IPS-NIHi11 (cell line): ENCODE measurements at places on chromosomes 4 and X.

DNA sequence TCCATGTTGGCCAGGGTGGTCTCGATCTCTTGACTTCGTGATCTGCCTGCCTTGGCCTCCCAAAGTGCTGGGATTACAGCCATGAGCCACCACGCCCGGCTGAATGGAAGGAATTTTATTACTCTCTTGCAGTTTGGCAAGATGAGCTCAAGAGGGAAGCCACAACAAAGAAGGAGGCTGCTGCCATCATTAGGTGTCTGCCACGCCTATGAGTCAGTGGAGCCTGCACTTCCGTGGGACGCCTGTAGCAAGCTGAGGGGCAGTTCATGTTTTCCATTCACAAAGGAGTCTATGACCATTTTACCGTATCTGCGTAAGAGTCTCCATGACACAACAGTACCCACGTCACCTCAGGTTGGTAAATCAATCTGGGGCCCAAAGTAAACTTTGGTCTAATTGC is 51.2 kb upstream of the CHRNA9 start:
- DNase-seq, result peak; percentile 46

DNA sequence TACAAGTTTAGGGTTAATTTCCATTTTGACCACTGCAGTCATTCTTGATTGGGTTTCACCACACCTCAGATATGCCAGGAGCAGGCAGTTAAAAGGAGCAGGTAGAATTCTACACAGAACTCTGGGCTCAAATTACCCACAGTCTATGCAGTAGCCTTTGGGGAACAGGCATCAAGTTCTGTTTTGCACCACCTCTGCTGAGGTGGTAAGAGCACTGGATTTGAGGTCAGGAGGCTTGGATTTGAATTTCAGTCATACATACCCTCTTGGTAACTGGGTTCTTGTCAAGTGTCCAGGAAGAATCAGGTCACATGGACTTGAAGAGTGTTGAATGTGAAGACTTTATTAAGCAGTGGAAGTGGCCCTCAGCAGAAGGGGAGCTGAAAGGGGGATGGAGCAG is 40.4 kb upstream of the PGK1 start:
- DNase-seq, result no peak

DNA sequence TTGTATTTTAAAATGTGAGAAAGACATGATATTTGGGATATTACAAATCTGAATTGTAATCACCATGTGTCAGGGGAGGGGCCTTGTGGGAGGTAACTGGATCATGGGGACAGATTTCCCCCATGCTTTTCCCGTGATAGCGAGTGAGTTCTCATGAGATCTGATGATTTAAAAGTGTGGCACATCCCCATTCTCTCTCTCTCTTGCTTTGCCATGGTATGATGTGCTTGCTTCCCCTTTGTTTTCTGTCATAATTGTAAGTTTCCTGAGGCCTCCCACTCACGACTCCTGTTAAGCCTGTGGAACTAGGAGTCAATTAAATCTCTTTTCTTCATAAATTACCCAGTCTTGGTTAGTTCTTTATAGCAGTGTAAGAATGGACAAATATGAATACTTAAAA is 39.0 kb downstream of the CCDC158 start:
- DNase-seq, result no peak

- no peak for DNase-seq
These were observed 713 bp downstream of the PLXNB3 start for GRCh38 chrX:153764786-153765137.

GRCh38 chrX:120306630-120307029 is 4.6 kb downstream of the TMEM255A start:
- DNase-seq, result no peak

GRCh38 chrX:44506678-44507077 is 36.0 kb downstream of the FUNDC1 start:
- peak; percentile 17 for DNase-seq

GRCh38 chrX:113048896-113049295 is 208.3 kb upstream of the AMOT start:
- no peak for DNase-seq

DNA sequence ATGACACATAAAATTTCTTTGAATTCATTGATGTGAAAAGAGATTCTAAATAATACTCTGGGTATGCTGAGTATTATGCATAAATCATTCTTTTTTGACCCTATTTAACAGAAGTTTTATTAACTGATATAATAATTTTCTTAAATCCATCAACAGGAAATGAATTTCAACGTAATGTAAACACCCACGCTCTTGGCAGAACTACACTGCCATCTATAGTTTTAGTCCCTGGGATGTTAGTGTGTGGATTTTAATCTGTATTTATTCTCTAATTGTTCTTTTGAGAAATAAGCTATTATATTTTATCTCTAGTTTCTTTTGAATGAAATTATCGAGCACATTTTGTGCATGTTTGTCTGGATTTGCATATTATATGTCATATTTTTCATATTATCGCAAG is 666.8 kb upstream of the NDST4 start:
- DNase-seq, result no peak

DNA sequence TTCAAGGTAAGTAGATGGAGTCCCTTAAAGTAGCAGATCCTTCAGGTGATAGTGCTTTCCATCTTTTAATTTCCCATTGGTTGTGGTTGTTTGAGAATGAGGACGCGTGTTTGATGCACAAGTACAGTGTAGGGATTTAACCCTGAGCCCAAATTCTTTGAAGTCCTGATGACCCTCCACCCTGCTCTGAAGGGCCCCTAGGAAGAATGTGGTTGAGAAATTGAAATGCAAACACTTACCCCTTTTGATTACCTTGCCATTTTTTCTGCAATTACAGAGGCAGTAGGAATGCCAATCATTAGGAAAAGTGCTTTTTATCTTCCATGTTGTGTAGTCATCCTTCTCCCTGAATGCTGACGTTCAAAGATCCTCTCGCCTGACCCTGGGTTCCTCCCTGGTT is 112.4 kb downstream of the ZNF518B start:
- no peak for DNase-seq

GRCh38 chr4:153471698-153472093 is 5.5 kb downstream of the TMEM131L start:
- DNase-seq, result no peak

DNA sequence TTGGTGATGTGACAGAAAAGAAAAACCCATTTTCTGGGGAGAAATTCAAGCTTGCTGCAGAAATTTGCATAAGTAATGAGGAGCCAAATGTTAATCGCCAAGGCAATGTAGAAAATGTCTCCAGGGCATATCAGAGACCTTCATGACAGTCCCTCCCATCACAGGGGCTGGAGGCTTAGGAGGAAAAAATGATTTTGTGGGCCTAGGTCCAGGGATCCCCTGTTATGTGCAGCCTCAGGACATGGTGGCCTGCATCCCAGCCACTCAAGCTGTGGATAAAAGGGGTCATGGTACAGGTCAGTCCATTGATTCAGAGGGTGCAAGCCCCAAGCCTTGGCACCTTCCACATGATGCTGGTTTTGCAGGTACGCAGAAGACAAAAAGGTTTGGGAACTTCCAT is 90.7 kb downstream of the TGIF2LX start:
- no peak for DNase-seq
